HuH-7.5 (cell line): ENCODE measurements at places on chromosomes 16 and 17.

- no peak for DNase-seq
Measured at GRCh38 chr17:56847106-56847505, 13.2 kb downstream of the DGKE start.

GRCh38 chr17:82396601-82397435, 21.3 kb upstream of the HEXD start:
- no peak for DNase-seq

GRCh38 chr16:11551842-11552241, 34.9 kb downstream of the LITAF start:
- DNase-seq: no peak

- peak; percentile 94 for DNase-seq
Measured at GRCh38 chr16:30775392-30776188, 11.4 kb downstream of the ZNF629 start.

- DNase-seq: no peak
Measured at GRCh38 chr16:3138342-3138741, 3.5 kb downstream of the ZNF213 start.

GRCh38 chr17:79965806-79966205, 69.9 kb downstream of the TBC1D16 start:
- no peak for DNase-seq

GRCh38 chr16:50675686-50676610, 5.2 kb downstream of the SNX20 start:
- DNase-seq: no peak

DNA sequence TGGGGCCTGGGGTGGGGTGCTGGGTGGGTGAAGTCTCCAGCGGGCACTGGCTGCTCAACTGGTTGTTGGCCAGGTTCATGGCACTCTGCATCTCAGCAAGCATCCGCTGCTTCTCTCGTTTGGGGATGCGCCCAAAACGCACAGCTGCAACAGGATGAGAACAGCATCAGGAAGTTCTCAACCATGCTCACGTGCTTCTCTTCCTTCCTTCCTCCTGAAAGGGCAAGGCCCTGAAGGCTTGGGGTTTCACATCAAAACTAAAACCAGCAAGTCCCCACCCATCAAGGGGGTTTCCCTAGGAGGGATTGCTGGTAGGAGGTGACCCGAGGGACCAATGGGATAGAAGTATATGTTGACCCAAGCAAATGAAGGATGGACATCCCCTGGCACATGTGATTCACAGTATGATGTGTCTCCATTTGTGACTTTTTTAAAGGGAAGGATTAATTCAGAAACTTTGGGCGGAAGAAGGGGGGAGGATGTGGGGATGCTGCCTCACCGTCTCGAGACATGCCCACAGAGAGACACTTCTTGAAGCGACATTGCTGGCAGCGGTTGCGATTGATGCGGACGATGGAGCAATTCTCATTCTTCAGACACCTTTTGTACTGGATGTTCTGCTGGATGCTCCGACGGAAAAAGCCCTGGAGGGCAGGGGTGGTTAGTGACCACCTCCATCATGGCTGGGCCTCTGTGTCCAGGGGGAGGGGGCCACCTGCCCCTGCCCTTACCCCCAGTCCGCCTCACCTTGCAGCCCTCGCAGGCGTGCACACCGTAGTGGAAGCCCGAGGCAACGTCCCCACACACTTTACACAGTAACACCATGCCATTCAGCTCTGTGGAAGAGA, 4.2 kb downstream of the NR1D1 start:
- no peak for DNase-seq

DNA sequence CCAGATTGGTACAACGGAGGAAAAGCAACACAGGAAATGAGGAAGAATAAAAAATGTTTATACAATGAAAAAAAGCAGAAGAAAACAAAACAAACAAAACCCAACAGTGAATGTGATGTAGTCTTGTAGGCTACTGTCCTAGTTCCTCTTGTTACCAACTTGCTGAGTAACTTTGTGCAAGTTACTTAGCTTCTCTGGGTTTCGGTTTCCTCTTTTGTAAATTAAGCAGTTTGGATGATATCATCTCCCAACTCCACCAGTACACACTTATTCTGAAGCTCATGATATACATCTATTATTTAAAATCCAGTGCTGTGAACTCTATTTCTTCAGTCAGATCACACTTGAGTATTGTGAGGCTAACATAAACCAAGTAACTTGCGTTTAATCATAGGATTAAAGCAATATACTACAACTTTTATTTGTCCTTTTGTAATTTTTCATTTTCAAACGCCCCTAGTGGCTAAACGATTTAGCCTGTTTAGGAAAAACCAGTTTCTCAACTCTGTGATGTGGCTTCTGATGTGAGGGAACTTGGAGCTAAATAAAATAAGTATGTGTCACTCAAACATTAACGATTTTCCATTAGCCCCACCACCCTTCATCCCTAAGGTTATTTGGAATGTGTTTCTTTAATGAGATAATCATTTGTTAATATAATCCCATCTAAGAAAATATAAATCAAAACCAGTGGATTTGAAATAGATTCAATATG, 1.4 kb upstream of the UNK start:
- DNase-seq: no peak

- no peak for DNase-seq
Measured at GRCh38 chr16:72836985-72837384, 210.9 kb downstream of the ZFHX3 start.

DNA sequence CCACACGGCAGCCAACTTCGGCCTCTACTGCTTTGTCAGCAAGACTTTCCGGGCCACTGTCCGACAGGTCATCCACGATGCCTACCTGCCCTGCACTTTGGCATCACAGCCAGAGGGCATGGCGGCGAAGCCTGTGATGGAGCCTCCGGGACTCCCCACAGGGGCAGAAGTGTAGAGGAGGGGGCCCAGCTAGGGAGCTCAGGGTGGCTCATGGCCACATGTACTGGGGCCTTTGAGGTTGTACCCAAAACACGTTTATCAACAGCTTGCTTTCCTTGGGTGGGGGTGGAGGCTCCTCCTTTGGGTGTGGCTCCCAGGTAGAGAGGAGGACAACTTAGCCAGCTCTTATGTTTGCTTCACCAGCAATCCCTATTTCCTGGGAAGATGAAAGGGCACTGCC, 5.1 kb downstream of the GPR142 start:
- no peak for DNase-seq

GRCh38 chr16:84677017-84677803, 22.6 kb upstream of the USP10 start:
- DNase-seq: no peak

DNA sequence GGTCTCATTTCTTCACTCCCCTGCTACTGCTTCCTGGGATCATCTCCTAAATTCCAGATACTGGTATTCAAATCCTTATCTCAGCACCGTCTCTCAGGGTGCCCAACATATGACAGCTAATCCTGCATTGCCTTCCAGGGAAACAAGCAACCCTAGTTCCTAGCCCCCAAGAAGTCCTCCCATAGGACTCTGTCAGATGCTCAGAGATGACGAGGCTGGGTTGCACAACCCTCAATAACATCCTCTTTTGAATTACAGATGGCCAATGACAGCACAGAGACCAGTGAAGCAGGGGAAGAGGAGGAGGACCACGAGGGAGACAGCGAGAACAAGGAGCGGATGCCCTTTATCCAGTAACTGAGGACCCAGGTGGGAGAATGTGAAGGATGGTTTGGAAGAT, 45.0 kb upstream of the CLEC3A start:
- no peak for DNase-seq

DNA sequence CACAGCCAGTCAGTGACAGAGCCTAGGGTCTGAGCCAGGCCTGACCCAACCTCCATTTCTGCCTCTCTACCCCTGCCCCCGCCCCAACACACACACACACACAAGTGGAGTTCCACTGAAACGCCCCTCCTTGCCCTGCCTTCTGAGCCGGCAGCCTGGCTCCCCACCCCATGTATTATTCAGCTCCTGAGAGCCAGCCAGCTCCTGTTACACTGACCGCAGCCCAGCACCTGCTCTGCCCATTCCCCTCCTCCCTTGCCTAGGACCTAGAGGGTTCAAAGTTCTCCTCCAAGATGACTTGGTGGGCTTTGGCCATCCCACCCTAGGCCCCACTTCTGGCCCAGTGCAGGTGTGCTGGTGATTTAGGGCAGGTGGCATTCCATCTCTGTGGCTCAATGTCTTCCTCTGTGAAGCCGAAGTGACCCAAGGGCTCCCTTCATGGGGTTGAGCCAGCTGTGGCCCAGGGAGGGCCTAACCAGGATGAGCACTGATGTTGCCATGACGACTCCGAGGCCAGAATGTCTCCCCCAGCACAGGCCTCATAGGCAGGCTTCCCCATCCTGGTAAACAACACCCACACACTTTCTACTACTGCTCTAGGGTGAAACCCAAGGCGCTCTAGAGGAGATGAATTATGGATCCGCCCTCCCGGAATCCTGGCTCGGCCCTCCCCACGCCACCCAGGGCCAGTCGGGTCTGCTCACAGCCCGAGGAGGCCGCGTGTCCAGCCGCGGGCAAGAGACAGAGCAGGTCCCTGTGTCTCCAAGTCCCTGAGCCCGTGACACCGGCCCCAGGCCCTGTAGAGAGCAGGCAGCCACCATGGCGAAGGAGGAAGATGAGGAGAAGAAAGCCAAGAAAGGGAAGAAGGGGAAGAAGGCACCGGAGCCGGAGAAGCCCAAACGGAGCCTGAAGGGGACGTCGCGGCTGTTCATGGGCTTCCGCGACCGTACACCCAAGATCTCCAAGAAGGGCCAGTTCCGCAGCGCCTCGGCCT, 9.7 kb downstream of the MYO15A start:
- DNase-seq: no peak

GRCh38 chr16:30964574-30965226, 7.1 kb downstream of the SETD1A start:
- DNase-seq: no peak

DNA sequence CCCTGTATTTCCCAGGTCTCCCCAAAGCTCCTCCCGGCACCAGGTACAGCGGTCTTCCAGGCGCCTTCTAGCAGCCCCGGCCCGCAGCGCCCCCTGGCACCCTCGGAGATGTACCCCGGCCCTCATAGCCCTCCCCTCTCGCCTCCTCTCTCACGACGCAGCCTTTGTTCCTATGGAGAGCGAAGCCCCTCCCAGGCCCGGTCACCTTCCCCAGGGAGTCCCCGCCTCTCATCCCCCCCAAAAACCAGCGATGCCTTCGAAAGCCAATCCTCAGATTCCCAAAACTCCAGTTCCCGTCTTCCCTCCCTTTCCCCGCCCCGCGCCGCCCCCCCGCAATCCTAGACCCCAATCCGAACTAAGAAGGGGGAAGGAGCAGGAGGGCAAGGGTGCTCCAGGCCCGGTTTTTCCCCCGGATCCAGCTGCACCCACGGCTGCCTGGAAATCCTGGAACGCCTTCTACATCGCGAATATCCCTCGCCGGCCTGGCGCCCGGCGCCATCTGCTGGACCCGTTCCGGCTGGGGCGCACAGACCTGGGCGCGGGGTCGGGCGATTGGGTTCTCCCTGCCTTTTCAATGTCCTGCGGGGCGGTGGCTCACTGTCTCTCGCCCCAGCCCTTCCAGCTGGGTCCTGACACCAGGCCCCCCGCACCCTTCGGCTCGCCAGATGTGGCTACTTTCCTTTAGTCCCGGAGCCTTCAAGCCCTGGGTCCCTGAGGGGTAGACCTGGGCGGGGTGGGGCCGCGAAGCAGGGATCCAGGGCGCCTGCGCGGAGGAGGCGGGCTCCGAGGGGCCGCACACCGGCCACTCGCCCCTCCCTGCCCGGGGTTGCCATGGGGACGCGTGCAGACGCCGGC, at the start of gene DNAH2:
Gene DNAH2 (plus strand): TSS at position 844 of the 855 bp plus-strand sequence. CDS start 1,991 bp downstream, outside the sequence.
- peak; percentile 75 for DNase-seq

DNA sequence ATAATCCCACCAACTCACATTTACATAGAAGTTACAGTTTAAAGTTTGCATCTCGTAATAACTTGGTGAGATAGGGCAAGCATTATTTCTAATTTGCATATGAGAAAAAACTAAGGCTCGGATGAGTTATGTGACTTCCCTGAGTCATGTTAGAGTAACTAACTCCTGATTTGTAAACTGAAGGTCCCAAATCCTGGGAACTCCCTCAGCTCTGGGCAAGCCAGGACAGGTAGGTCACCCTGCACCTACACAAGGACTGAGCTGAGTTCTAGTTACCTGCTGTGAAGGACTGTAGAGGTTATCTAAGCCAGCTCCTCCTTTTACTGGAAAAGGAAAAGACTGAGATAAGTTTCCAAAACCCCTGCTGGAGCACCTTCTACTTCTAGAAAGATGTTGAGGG, 92.1 kb upstream of the HLF start:
- DNase-seq: no peak

DNA sequence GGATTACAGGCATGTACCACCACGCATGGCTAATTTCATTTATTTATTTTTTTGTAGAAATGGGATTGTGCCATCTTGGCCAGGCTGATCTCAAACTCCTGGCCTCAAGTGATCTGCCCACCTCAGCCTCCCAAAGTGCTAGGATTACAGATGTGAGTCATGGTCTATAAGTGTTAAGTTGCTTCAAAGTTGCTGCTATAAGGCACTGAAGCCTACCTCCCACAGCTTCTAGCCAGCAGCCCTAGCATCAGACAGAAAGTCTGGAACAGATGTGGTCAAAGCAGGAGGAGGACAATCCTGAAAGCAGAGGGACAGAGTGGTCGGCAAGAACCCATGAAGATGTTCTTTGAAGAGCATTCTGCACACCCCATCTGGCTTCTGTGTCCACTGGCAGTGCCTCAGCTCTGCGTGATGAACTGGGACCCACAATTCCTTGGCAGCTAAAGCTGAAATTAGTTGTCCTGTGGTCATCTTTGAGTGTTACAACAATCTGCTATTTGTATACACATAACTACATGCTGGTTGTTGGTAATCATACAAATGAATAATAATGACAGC, 11.2 kb downstream of the MAP3K14 start:
- DNase-seq: no peak

- DNase-seq: no peak
Measured at GRCh38 chr17:48904428-48904827, 3.8 kb upstream of the UBE2Z start.

- no peak for DNase-seq
Measured at GRCh38 chr16:20647736-20648135, 49.7 kb downstream of the ACSM1 start.

- no peak for DNase-seq
Measured at GRCh38 chr17:58632324-58633314, 59.2 kb downstream of the TEX14 start.

GRCh38 chr17:17088541-17089525, 46.6 kb downstream of the MPRIP start:
- DNase-seq: no peak

DNA sequence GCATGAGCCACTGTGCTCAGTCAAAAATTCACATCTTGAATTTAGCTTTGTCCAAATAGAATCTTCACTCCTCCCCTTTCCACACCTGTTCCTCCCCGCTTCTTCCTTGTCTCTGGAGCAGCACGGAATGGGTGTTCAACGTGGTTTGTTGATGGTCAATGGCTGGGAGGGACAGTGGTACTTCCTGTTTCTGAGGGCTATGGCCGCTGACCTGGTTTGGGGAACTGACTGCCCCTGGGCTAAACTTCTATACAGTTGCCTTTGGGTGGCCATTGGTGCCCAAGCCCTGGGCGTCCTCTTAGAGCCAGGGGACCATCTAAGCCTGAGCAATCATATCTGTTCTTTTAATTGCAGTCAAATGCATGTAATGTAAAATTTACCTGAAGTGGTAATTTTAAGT, 19.1 kb upstream of the WFIKKN2 start:
- no peak for DNase-seq

- peak; percentile 27 for DNase-seq
Measured at GRCh38 chr17:32755045-32755805, 121.7 kb downstream of the MYO1D start.
